Stimulated activated CD4-positive, alpha-beta T cell treated with anti-CD3 and anti-CD28 coated beads, Interleukin-4, amount 100 ng/mL, for 1 hour (primary cell): ENCODE measurements at places on chromosomes 12 and 14.

GRCh38 chr14:39302124-39302810 is 68.6 kb downstream of the MIA2 start:
- DNase-seq: no peak

DNA sequence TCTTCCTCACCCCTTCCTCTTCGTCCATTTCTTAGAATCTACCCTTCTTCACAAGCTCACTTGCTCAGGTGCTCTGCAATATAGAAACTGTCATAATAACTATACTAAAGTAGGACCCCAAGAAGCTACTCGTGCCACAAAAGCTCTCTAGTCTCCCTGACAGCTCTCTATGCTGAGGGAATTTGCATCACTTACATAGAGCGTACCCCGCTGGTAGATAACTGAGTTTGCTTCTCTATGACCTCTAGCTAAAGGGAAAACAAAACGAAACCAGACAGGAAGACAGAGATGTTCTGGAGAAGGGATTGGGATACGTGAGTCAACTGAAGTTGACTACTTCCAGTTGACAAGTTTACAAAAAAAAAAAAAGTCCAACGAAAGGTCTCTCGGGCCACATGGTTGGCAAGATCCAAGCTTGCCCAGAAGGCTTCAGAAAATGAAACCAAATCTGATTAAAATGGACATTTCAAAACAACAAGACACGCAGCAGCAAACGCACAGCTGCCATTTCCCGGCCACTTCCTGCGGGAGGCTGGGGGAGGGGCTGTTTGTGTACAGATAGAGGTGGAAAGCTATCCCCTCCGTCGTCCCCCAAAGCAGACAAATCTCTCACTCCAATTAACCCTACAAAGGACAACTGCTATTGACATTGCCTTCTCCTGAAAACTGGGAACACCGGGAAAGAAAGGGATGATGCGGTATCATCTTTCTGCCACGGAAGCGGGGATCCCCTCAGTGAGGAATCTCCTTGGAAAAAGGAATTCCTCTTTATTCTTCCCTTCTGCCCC is 1.3 kb downstream of the BAZ2A start:
- peak; percentile 55 for DNase-seq

GRCh38 chr14:92686900-92687427 is 61.5 kb downstream of the LGMN start:
- DNase-seq: peak; percentile 64

DNA sequence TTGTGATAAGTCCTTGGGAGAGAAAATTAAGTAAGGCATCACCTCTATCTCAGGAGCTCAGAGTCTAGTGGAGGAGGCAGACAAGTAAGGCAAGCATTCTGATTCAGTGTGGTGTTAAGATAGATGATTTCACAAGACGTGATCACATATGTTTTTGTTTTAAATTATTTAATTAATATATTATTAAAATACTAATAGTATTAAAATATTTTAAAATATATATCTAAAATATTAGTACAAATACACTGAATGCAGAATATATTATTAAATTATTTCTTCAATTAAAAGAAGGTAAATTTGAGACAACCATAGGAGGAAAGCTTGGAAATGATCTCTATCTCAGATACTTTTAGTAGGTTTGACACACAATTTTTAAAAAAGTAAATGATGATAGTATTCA is 51.5 kb upstream of the ANO4 start:
- no peak for DNase-seq

GRCh38 chr12:62785941-62786559 is 148.9 kb downstream of the PPM1H start:
- DNase-seq: no peak

- no peak for DNase-seq
Measured at GRCh38 chr12:24705741-24706358, 243.1 kb downstream of the BCAT1 start.

DNA sequence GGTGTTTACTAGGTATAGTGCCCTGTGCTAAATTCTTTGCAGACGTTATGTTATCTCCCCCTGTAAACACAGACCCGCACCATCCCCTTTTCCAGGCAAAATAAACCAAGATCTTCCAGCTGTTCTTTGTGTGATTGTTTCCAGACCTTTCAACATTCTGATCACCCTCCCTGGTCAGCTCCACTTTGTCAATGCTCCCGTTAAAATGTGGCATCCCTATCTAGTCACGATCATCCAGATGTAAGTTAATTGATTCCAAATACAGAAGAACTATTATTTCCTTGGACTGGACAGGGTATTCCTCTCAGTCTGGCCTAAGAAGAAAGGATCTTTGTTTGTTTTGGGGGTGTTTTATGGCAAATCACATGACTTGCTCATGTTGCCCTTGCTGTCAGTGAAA is 127.6 kb upstream of the ARID2 start:
- no peak for DNase-seq
